ENCODE measurements at places on chromosomes 2 and 18.

DNA sequence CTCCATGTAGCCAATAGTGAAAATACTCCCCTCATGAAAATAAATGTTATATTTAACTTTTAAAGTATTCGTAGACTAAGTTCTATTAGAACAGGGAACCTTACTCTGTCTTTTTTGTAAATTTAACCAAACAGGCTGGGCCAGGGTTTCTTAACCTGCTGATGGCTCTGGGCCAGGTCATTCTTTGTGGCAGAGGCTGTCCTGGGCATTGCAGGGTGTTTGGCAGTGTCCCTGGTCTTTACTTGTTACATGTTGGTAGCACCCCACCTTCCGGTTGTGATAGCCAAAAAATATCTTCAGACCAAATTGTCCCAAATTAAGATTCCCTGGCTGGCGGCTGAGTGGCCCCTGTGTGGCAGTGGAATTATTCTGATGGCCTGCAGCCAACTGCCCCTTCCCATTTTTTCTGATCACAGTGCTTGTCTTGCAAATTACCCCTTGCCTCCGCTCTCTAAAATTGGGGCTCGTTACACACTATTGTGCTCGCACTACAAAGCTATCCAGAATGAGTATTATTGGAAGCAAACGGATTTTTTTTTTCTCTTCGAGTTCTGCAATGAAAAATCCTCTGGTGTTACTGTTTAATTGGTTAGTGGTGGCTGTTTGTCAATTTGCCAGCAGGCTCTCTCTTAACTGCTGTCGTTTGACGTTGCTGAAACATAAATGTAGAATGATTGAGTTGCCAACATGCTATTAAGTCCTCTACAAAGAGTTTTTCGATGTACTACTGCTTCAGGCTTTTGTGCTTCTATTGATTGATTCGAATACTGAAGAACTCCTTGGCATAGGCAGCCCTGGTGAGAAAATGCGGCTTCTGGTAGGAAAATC is 216.9 kb downstream of the SH3RF3 start:
- no peak for DNase-seq

DNA sequence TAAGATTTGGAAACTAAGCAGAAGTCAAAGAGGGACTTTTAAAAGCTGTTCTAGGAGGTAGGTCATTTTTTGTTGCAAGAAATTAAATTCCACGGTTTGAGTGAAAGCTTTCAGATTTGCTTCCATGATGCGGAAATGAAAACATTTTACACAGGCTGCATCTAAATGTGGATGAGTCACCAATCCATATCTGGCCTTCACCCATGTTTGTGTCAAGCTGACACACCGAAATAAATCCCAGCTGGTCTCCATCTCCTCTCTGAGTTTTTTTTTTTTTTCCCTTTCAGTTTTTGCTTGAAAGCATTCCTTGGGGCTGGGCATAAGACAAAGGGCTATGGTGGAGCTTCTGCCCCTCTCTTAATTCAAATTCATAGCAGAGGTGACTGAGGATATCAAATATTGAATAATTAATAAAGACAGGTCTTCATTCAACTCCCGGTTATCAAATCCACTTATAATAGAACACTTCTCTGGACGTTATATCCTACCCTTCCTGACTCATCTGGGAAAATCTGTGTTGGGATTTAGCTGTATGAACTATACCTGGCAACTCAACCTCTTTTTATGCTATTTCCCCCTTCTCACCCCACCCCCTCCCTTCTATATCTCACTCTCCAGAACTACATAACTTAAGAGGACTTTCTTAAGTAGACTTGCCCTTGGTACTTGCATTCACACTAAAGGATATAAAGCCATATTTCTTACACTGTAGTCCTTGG is 558.3 kb upstream of the GCFC2 start:
- no peak for DNase-seq

GRCh38 chr2:38438133-38438882 is 61.2 kb upstream of the ATL2 start:
- no peak for DNase-seq

- DNase-seq, result no peak
These were observed 16.6 kb downstream of the CTDP1 start for GRCh38 chr18:79695856-79696850.

DNA sequence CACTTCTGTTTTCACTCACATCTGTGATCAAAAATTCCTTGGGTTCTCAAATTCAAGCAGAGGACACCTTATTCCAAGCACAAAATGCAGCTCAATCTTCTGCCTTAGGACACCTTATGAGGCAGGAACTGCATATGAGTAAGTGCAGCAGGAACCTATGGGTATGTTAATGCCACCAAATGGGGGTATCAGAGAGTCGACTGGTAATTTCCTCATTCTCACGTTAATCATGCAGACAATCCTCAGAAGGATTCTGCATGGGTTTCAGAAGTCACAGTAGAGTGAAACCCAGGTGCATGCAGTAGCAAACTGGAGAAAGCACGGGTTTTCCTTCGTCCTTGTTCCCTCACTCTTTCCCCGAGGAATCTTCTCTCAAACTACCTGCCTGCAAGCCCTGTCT is 452.8 kb downstream of the CBLN2 start:
- no peak for DNase-seq

- DNase-seq, result no peak
These were observed 7.7 kb downstream of the L3MBTL4 start for GRCh38 chr18:6406910-6407470.

DNA sequence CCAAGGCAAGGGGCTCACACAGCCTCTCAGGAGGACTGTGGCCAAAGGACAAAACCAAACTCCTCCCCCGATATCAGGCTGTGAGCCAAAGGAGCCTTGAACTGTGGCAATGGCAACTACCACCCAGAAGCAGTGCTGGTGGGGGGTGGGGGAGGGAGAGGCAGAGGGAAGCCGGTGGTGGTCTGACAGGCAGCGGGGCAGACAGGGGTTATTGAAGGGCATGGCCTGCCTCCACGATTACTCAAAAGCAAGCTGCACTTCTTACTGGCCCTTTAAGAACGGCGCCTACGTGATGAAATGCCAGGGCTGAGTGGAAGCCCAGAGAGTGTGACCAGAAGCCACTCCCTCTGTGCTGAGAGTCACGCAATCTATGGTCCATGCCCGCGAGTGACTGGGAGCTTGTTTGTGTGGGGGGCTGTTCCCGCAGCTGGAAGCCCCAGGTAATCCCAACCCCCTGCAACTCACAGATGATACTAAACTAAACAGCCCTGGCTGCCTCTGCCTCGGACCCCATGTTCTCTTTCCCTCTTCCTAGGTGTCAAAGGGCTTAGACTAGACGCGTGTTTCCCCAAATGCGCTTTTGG is 128.2 kb upstream of the CXCR4 start:
- DNase-seq, result no peak

DNA sequence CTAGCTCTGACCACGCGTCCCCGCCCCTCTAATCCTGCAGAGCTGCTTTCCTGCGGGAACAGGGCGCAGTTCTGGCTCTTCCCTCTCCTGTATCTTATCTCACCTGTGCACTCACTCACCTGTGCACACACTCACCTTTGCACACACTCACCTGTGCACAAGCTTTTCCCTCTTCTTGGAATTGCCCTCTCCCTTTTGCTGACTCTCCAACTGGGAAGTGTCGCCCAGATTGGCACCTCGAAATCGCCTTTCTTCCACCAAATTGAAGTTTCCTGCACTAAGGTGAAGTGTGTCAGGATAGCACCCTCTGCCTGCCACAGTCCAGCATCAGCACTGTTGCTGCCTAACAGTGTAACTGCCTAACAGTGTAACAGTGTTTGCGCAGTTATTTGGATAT is 566 bp upstream of the CMPK2 start:
- DNase-seq, result peak; percentile 25

DNA sequence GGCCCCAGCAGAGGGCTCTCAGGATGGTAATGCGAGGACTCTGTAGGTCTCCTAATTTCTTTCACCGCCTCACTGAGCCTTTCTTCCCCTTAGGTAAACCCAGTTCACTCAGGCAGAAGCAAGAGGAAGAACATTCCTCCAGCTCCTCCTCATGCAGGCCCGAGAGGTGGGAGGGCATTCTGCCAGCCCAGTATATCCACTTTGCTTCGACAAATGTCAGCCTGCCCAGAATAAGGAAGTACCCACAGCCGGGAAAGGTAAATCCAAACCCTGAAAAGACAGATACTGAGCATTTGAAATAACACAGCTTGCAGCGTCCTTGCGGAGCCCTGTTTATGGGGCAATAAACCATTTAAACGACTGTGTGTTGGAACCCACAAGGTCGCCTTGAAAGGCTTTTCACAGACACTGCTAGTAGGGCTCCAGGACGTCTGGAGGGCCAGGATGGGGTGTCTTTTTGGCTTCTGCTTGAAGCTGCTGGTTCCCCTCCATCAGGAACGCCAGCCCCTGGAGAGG is 63.0 kb upstream of the STPG4 start:
- DNase-seq, result no peak

DNA sequence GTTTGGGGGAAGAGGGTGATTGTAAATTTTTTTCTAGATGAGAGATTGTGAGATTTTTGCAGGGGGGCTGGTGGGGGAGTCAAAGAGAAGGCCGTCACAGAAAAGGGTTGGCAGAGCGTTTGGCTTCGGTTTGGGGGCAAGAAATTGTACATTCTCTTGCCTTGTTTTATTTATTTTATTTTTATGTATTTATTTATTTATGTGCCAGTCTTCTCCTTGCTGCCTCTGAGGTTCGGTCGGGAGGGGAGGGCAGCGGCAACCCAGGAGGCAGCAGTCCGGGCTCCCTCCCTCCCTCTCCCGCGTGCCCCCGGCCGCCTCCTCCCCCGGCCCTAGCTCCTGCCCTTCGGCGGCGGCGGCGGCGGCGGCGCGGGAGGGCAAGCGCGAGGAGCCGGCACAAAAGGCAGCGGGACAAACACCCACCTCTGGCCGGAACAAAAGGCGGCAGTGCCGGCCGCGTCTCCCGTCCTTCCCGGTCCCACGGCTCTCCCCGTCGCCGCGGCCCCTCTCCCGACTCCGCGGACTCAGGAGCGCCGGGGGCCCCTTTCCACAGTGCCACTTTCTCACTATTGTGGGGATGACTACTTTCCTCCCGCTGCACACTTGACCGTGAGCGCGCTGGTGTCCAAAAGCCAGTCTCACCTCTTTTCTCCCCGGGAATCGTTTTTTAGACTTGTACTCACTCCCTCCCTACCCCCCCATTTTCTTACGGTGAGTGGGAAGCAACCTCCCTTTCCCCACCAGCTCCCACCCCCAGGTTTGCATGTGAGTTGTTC is 1.2 kb downstream of the BCL11A start:
- no peak for DNase-seq

DNA sequence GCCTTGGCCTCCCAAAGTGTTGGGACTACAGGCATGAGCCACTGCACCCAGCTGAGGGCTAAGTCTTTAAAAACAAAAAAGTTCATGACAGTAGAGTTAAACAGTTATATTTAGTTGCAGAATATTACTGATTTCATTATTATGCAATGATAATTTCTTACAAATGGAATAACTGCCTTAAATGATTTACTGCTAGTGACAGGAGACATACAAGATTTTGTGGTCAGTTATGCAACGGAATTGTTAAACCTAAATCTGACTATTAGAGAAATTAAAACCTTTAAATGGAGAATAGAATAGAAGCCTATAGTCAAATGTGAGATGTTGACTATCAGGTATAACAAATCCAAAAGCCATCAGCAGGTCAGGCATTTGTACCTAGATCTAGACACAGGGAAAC is 10.3 kb upstream of the DNAJC10 start:
- DNase-seq, result no peak

- no peak for DNase-seq
These were observed 237.0 kb upstream of the CDH20 start for GRCh38 chr18:61096226-61096625.
